ENCODE measurements at places on chromosomes 13 and 19.
A peak's percentile ranks its signal among the peaks of the same experiment; 100 is the strongest.

- DNase-seq, result peak; percentile 66
Observed at GRCh38 chr19:14410091-14411051, 8.8 kb downstream of the DDX39A start.

DNA sequence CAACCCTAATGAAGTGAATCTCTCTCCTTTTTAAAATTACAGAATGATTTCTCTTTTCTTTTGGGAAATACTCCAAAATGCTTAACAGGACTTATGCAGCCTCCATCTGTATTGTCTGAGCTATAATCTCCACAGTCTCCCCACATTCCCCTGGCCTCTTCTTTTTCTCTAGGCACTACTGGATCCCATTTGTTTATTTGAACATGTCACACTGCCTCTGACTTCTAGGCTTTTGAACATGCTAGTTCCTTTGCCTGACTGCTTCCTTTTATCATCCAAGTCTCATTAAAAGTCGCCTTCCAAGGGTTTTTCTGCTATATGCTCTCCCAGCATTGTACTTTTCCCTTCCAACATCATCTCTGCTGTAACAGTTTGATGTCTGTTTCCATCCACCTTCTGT is 548.7 kb downstream of the PCDH9 start:
- no peak for DNase-seq

DNA sequence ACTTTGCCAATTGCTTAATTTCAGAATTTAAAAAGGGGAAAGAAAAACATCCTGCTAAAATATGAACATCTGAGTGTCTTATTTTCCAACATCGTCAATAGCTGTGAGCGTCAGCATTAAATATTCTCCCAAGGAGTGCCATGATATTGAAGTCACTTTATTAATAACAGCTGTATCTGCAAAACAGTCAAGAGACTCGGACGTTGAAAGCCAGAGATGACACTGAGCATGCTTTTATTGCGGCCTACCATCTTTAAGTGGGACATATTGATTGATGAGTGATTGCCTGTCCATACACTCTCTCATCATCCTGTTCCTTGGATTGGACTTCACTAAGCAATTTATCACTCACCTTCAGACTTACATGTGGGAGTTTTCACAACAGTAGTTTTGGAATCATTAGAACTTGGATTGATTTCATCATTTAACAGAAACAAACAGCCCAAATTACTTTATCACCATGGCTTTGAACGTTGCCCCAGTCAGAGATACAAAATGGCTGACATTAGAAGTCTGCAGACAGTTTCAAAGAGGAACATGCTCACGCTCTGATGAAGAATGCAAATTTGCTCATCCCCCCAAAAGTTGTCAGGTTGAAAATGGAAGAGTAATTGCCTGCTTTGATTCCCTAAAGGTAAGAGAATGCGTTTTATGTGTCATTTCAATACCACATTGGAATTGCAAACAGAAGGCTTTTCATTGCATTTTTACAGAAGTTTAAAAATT is 53.8 kb downstream of the MBNL2 start:
- no peak for DNase-seq

- DNase-seq, result no peak
Observed at GRCh38 chr19:29445246-29445645, 80.5 kb upstream of the VSTM2B start.

DNA sequence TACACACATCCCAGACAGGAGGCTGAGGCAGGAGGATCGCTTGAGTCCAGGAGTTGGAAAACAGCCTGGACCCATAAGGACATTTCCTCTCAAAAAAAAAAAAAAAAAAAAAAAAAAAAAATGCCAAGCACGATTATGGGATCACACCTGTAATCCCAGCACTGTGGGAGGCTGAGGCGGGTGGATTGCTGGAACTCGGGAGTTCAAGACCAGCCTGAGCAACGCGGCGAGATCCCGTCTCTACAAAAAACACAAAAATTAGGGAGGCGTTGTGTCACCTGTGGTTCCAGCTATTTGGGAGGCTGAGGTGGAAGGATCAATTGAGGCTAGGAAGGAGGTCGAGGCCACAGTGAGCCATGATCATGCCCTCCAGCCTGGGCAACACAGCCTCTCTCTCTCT is 973 bp upstream of the OCEL1 start:
- DNase-seq, result no peak

DNA sequence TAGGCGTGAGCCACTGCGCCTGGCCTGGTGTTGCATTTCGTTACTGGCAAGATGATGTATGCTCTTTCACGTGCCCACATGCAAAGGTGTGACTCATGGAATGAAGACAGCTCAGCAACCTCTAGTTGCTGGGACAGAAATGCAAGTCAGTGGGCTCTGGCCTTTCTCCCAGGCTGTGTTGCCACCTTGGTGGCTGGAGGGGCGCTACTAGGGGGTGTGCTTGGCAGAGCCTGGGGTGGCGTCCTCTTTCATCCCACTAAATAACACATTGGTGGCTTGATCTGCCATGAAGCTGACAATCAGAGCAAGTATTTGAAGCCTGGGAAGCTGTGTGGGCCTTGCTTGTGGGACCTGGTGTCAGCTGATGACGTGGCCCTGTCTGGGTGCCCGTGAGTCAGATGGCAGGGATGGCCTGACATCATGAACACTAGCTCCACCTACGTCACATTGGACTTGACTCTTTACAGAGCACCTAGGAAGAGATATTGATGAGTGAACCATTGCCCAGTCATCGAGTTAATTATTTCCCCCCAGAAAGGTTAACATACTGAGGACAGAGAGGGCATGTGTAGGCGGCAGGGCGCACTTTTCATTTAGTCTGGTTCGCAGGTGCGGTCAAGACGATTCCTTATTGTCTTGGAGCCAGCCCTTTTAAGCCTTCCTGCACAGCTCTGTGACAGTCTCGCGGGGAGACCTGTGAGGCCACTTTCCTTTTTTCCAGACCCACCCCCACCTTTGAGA is 154.2 kb downstream of the TM9SF2 start:
- no peak for DNase-seq
